ENCODE measurements at places on chromosomes 5 and 9.

GRCh38 chr9:128892221-128892921 is 10.4 kb downstream of the LRRC8A start:
- DNase-seq: no peak

GRCh38 chr5:159448841-159449407 is 118.6 kb upstream of the IL12B start:
- DNase-seq: no peak

- no peak for DNase-seq
Measured at GRCh38 chr9:134425401-134425800, 99.1 kb downstream of the RXRA start.

DNA sequence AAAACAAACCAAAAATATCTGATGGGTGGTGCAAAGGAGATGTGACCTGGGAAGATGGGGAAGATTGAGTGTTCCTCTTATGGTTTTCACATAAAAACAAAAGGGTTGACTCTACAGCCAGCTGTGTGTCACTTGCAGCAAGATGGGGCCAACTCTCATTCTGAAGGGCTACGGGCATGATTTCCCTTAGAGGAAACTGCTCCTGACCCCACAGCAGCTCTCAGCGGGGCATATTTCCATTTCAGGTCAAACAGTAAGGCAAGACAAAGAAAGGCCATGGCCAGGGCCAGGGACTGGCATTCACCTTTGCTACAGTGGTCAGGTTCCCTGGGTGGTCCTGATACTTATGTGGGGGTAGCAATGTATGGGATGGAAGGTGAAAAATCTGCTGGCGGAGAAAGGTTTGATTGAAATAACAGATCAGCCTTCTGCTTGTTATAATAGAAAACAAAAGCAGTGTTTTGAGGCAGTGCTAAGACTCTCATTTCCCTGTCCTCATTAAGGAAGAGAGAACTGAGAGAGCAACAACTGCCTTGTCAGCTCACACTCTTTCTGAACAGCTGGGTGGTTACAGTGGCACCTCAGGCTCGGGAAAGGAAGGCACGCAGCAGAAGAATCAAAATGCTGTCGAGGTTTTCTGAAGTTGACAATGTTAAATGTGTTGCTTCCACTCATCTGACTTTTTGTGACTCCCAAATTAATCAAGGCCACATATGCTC is 120.7 kb upstream of the PCA3 start:
- no peak for DNase-seq

- no peak for DNase-seq
Measured at GRCh38 chr9:91346644-91347043, 15.1 kb downstream of the AUH start.

- DNase-seq: no peak
Measured at GRCh38 chr5:97127727-97128126, 14.7 kb downstream of the LIX1 start.

GRCh38 chr9:99226054-99226453 is 4.0 kb downstream of the SEC61B start:
- no peak for DNase-seq

DNA sequence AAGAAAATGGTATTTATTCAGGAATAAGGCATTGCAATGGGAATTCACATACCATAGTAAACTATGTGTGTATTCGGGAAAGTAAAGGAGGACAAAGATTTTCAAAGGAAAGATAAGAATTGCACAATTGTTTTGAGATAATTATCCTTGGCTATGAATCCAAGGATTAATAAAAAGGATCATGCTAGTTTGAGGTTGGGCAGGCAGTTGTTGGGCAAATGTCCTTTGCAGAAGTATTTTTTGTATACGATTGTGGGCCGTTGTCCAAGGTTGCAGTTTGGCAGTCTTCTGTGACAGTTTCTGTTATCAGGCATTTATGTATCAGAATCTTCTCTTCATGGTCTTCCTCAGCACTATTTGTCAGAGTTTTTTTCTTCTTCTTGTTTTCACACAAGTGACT is 10.6 kb upstream of the UBAP2 start:
- DNase-seq: no peak

DNA sequence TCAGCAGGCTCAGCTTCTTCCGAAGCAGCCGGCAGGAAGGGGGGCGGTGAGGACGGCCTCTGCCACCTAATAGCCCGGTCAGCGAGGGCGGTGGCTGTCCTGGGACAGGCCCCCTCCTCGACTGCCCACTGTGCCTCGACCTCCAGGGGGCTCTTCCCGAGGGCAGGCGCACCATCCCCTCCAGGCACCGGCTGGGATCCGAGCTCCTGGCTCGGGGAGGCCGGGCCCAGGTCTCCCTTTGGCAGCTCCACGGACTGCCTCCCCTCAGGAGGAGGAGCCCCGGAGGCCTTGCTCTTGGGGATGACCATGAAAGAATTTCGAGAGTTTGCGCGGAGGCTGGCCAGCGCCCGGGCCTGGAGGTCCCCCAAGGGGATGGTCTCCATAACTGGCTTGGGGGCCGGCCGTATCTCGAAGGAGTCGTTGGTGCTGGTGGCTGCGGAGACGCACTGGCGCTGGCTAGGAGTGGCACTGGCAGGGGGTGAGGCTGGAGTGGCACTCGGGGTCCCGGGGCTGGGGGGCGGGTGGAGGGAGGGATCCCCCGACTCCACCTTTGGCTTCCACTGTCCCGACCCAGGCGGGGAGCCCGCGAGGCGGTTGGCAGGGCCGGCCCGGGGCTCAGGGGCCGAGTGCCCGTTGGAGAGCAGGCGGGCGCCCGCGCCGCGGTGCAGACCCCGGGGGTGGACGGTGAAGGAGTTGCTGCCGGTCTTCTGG is 975 bp downstream of the TPRN start:
- no peak for DNase-seq

DNA sequence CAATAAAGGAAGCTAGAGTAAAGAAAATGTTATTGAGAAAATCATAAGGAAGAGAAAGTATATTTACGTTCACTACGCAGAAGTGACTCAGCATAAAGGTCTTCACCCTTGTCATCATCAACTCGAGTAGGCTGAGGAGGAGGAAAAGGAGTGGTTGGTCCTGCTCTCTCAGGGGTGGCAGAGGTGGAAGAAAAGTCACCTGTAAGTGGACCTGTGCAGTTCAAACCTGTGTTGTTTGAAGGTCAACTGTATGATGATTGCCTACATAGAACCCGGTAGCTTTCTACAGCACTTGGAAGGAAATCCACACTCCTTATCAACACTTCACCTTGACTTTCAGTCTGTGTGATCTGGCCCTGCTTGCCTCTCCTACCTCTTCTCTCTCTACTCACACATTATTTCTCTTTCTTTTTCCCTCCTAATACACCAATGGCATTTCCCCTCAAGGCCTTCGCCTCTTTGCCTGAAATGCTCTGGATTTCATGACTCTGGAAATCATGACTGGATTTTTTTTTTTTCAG is 109.3 kb upstream of the CPEB4 start:
- no peak for DNase-seq

DNA sequence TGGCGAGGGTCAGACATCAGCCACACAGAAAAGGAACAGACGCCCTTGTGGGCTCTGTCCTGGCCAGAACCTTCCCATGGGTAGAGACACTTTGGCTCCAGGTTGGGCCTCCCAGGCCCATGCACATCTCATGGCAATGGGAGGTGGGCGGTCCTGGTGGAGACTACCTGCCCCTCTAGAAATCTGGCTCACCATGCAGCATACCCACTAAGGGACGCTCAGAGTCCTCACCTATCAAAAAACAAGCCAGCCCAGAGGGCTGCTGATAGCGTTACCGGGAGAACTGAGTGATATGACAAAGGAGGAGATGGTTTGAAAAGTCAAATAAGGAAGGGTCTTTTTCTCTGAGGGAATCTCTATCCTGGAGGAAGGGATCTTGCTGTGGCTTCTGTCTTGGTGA is 62.1 kb downstream of the C5orf15 start:
- no peak for DNase-seq

DNA sequence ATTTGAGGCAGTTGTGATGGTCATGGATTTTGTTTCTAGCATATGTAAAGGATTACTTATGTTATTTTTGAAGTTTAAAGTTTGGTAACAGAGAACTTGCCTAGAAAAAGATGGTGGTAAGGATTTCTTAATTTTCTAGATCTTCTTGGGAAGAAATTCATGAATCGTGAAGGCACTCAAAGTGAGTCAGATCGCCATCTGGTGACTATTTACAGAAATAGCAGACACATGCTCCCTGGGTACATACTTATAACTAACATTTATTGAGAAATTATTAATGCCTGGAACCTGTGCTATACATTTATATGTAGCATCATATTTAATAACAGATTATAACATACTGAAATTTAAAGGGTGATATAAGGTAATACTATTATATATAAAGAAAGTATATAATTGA is 299.7 kb downstream of the IZUMO3 start:
- DNase-seq: no peak

DNA sequence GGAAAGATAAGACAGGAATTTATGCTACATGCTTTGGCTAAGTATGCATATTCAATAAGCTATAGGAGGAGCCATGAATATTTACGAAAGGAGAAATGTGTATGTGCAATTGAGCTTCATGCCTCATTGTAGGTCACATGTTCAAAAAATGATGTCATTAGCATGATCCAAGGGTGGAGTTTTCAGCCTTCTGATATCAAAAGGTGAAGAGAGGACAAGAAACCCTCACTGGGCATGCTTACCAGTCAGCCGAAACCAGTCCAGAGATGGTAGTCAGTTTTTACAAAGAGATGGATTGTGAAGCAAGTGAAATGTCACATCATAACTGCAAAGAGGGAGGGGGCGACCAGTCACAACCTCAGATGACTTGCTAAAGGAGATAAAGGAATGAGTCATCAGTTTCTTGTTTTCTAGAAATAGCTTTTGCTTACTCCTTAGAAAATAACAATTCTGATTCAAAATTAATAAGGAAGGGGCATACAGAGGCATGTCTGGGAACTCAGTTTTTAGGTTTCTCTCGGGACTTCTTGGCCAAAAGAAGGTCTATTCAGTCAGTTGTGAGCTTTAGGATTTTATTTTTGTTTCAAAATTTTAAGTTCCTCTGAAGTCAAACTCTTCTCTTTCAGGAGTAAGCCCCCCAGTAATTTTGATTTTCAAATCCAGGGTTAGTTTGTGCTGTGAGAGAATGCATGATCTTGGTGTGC is 1067.8 kb upstream of the EDIL3 start:
- no peak for DNase-seq

- DNase-seq: no peak
Measured at GRCh38 chr5:123235781-123236180, 146.7 kb downstream of the PRDM6 start.

DNA sequence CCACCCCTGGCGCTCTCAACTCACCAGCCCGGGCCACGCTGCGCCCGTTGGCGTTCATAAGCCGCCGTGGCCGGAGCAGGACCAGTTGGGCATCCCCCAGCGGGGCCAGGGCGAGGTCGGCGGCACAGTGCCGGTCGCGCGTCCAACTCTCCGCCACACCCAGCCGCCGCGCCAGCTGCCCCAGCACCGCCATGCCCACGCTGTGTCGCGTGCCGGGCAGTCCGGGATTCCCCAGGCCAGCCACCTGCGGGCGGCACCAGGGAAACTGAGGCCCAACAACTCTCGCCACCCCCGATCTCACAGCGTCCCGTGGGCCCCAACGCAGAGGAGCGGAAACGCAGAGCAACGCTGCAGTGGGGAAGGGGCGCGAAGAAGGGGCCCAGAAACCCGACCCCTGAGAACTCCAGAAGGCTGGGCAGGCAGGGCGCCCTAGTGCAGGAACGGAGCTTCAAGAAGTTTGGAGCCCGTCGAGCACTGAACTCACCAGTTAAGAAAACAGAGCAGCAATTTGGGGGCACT is 453 bp downstream of the PTRH1 start:
- DNase-seq: no peak

DNA sequence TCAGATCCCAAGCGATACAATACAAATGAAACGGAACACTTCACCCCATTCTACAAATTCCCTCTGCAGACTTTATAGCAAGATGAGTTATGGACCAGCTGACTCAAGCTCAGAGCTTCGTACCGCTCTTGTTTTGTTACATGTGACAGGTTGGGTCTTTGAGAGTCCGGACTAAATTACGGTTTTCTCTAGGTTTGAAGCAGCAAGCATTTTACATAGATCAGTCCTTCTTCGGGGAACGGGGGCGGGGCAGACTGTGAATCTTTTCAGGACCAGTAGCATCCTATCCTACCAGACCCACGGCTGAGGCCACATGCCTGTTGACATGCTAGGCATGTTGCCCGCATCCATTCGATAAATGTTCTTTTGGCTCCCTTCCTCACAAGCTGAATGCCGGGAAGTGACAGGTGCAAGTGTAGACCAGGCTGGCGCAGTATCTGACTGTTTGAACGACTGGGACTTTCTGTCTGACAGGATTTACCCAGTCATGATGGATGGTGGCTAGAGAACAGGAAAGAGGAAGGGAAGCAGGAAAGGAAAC is 811.0 kb upstream of the GRAMD2B start:
- DNase-seq: no peak

- no peak for DNase-seq
Measured at GRCh38 chr5:107704681-107705401, 34.1 kb upstream of the EFNA5 start.

- DNase-seq: no peak
Measured at GRCh38 chr9:133945977-133946753, 46.0 kb downstream of the VAV2 start.

DNA sequence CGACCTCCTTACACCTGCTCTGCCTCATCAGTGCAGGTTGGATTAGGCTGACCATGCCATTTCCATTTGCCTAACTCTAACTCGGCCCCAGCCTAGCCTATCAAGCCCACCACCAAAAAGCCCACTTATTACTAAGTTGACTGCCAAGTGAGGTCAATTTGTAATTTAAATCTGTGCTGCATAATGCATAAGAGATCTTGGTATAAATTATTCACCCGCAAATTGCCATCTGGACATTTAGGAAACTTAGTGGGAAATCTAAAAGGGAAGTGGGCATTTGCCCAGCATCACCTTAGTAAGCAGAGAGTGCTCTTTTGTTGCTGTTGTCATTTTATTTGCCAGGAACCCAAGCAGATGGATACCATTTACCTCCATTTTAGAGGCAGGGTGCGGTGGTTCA is 143.0 kb downstream of the SPOCK1 start:
- DNase-seq: no peak

DNA sequence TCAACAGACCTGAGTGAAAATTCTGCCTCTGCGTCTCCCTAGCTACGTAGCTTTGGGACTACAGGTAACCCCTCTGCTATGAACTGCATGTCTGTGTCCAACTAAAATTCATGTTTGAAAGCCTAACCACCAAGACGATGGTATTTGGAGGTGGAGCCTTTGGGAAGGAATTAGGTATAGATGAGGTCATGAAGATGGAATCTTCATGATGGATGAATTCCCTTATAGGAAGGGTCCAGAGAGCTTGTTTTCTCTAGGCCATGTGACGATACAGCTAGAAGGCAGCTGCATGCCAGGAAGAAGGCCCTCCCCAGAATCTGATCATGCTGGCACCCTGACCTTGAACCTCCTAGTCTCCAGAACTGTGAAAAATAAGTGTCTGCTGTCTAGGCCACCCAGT is 296.4 kb downstream of the SLIT3 start:
- no peak for DNase-seq

- DNase-seq: no peak
Measured at GRCh38 chr9:95088421-95089161, 228.9 kb downstream of the FANCC start.

GRCh38 chr5:178247481-178248456 is 15.2 kb upstream of the PHYKPL start:
- DNase-seq: no peak

DNA sequence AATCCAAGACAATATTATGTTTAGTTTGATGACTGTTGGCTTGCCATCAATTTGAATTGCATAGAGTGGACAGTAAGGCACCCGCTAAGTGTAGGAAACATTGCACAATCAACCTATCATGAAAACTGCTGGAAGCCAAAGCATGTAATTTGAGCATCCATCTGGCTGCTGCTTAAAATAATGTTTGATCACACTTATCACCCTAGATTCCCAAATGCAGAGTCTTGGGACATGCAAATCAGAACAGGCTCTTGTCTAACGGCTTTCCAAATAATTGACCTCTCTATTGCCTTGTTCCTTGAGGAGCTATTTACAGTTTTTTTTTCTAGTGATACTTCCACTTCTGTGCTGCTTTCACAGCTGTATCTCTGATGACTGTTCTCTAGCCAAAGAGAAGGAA is 342.1 kb downstream of the PRR16 start:
- no peak for DNase-seq
